ENCODE measurements at places on chromosomes 4 and X.

- no peak for DNase-seq
Observed at GRCh38 chr4:184347251-184348239, 126.8 kb downstream of the IRF2 start.

DNA sequence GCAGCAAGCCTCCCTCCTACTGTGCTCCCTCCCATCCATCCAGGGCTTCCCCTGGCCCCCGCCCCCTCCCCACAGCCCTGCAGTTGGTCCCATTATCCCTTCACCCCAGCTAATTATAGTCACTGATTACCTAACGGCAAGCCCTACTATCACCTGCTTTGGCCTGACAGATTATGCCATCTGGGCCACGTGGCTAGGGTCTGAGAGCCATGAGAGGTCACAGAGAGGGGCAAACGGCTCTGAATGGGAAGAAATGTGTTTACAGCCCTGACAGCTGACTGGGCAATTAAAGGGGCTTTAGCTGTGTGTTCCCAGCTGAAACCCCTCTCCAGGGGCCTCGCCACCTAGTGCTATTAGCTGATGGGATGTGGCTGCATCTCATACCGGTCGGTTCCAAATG, 134.4 kb upstream of the CPEB2 start:
- no peak for DNase-seq

GRCh38 chrX:46860557-46860956, 23.7 kb downstream of the RP2 start:
- no peak for DNase-seq

- no peak for DNase-seq
Observed at GRCh38 chrX:68698942-68699341, 51.5 kb downstream of the STARD8 start.

DNA sequence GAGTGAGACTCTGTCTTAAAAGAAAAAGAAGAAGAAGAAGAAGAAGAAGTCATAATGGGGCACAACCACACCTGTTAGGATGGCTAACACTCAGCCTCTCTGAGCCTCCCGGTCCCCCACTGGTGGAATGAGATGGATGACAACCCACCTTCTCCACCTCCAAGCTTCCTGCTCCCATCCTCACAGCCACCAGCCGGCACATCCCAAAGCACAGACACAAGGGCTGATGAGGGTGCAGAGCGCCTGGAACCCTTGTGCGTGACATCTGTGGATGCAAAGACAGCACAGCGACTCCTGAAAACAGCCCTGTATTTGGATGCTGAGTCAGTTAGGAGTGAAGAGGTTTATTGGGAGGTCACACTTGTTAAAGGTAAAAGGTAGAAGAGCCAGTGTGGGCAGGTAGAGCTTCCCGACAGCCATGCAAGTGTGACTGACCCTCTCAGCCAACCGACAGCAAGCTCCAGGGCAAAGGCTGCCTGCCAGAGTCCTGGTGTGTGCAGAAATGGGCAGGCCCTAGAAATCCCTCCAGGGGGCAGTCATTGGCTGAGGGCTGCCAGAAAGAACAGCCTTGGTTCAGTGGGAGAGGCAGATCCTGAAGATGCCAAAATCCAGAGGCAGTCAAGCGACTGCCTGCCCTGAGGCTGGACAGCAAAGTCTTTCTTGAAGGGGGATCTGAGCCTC, 26.6 kb upstream of the MAN2B2 start:
- no peak for DNase-seq

GRCh38 chrX:108947205-108947604, 210.8 kb upstream of the IRS4 start:
- DNase-seq = no peak

DNA sequence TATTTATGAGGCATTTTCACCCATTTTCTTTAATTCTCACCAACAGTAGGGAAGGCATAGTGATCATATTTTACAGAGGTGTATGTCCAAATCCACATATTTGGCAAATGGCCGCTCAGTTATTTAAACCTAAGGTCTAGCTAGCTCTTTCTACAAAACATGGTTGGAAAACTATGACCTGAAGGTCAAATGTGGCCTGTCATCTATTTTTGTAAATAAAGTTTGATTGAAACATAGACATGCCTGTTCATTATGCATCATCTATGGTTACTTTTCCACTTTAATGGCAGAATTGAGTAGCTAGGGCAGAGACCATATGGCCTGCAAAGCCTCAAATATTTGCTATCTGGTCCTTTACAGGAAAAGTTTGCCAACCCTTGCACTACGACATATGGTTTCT, 44.2 kb downstream of the GBA3 start:
- no peak for DNase-seq

DNA sequence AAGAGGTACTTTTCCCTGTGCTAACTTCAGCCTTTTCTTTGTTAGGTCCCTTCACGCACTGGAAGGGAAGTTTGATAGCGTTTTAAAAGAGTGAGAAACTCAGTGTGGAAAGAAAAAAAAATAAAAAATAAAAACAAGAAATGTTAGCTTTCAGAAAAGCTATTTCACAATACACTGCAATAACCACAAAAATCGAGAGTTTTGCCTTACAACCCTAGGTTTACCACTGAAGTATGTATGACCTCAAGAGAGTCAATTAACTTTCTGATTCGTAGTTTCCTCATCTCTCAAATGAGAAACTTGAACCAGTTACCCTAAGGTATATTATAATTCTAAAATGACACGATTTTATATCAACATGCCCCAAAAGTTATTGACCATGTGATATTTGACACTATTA, 93.9 kb upstream of the JADE1 start:
- DNase-seq = no peak

DNA sequence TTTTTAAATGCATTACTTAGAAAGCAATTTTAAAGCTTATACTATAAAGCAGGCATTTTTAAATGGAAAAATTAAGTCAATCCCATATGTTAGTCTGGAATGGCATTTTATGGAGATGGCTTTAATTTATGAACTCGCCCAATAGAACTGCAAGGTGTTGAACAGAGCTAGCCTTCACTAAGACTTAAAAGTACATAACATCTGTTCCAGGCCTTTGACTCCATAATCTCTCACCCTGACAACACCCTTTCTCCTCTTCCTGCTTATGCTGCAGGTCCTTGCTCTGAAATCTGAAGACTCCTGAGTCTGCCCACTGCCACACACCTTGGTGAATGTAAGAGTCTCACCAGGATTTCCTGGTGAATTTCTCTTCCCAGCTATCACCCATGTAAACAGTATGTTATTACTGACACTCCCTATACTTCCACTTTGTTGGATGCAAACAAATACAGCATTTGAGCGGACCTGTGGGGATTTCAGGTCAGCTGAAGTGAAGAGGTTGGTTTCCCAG, 17.7 kb upstream of the SLC39A8 start:
- DNase-seq = no peak

DNA sequence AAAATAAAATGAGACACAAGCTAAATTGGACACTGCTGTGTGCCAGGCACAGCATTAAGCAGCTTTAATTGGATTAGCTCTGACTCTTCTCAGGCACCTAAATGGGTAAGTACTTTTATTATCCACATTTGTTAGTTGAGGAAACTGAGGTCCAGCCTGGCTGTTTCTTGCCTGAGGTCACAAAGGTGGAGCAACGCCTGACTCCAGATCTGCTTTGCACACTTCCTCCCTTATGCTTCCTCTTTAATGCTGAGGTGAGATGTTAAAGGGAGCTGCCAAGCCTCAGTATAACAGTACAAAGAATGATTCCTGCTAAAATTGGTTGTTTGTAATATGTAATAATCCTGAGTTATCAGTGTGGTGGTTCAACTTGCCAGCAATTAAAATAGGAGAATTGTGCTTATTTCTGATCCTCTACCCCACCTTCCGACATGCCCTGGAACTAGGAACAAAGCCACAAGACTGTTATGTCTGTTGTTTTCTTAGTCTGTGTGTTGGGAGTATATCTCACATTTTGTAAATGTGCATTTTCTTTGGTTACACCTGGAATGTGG, 74.4 kb downstream of the AFF1 start:
- DNase-seq = no peak

DNA sequence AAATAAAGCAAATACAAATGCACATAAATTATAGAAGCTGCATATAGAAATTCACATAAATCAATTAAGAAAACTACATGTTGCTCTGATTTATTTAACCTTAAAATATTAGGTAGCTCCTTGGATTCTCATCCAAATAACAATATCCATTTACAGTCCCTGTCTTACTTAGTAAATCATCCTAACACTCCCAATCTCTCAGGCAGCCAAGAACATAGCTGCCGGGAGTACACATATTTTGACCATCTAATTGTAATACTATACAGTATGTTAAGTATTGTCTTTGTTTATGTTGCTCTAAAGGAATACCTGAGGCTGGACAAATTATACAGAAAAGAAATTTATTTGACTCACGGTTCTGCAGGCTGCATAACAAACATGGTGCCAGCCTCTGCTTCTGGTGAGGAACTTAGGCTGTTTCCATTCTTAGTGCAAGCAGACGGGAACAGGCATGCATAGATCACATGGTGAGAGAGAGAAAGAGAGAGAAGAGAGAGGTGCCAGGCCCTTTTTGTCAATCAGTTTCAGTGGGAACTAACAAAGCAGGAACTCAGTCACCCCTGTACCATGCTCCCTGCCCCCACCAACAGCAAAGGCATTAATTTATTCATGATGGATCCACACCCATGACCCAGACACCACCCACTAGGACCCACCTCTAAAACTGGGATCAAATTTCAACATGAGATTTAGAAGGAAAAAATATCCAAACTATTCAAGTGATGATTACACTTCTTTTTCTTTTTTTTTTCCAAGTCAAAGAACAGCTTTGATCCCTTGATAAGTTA, 614.8 kb upstream of the TECRL start:
- no peak for DNase-seq

DNA sequence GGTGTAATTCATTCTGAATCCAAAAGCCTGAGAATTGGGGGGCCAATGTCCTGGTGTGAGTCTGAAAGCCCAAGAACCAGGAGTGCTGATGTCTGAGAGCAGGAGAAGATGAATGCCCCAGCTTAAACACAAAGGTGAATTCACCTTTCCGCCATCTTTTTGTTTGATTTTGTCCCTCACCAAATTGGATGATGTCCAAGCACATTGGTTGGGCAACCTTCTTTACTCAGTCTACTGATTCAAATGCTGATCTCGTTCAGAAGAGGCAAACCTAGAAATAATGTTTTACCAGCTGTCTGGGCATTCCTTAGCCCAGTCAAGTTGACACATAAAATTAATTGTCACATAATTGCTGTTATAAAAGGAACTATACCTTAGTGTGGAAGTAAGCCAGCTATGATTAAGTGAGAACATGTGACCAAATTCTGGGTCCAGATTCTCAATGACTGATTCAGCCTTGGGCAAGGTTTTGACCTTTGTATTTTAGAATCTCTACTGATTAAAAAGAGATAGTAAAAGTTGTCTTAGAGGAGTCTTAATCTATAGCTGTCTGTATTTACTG, 34.5 kb upstream of the SLC4A4 start:
- DNase-seq = no peak

Data from GM12892 (cell line).